ENCODE measurements at places on chromosomes 11 and 22. TPM values are rescaled to one million over a fixed set of nuclear protein-coding genes. Genes with fewer than 3 reads are reported as not detected.

OR10D3 gene
- not detected for total RNA-seq

GRCh38 chr11:77147668-77148321, 19.7 kb downstream of the MYO7A start:
- no peaks in the 10 kb centered on the region for H3K36me3 ChIP-seq
- H3K27me3 ChIP-seq, result no peaks in the 10 kb centered on the region
- DNase-seq, result no peak
- no peak overlapping the region for H3K4me3 ChIP-seq
- no peak overlapping the region for H3K27ac ChIP-seq
- no peaks in the 10 kb centered on the region for H3K4me1 ChIP-seq

- no peak for DNase-seq
- H3K27ac ChIP-seq, result peak overlapping the region; percentile 23
- peaks cover 24% of the 10 kb centered on the region for H3K4me1 ChIP-seq
- H3K27me3 ChIP-seq, result no peaks in the 10 kb centered on the region
These were observed 5.0 kb upstream of the ANO1 start for GRCh38 chr11:70072861-70073755.

MPZL2 gene
- 16.8 TPM for total RNA-seq

- no peaks in the 10 kb centered on the region for H3K4me1 ChIP-seq
- no peaks in the 10 kb centered on the region for H3K36me3 ChIP-seq
- DNase-seq, result no peak
These were observed 103.5 kb downstream of the DDX10 start for GRCh38 chr11:108768370-108768769.

TP53AIP1 gene
- not detected for total RNA-seq

EMID1 gene
- 0.51 TPM for total RNA-seq

FDXACB1 gene
- total RNA-seq, result 2.0 TPM

DNA sequence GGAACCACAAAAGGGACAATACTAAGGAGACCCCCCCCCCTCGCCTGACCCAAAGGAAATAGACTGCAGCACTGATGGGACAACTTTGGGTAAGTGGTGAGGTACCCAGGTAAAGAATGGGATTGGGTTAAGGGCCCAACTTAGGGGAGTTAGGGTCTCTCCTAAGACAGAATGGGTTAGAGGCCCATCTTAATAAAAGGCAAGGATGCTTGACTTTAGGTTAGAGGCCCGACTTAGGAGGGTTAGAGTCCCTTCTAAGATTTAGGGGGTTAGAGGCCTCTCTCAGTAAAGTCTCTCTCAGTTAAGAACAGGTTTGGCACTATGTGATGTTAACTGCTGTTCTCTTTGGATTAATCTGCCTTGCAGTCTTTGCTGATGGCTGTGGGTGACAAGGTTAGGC, 41.0 kb upstream of the DBX1 start:
- no peaks in the 10 kb centered on the region for H3K36me3 ChIP-seq
- H3K27me3 ChIP-seq, result no peaks in the 10 kb centered on the region
- no peak overlapping the region for H3K27ac ChIP-seq

TNNT3 gene
- total RNA-seq, result 16.4 TPM

DNA sequence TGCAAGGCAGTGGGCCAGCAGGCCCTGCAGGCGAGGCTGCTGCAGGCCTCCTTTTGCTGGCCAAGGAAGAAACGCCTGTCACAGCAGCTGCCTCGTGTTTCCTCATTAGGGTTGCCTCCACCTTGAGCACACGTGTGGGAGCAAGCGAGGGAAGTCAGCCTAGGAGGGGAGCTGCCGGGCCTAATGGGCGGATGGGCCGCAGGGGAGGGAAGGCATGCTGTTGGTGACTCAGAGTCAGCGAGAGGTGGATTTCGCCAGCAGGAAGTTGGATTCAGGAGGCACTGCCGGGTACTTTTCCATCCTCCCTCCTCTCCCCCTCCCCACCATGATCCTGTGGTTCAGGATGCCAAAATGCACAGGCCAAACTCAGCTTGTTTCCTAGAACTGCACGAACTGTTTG, 498.7 kb downstream of the METTL15 start:
- H3K27ac ChIP-seq, result no peak overlapping the region
- H3K4me1 ChIP-seq, result no peaks in the 10 kb centered on the region
- H3K27me3 ChIP-seq, result no peaks in the 10 kb centered on the region
- no peak for DNase-seq
- no peaks in the 10 kb centered on the region for H3K36me3 ChIP-seq

GRCh38 chr22:46675938-46676337, 55.8 kb downstream of the GRAMD4 start:
- H3K36me3 ChIP-seq, result peaks cover 34% of the 10 kb centered on the region
- no peak for DNase-seq
- no peaks in the 10 kb centered on the region for H3K27me3 ChIP-seq
- H3K4me3 ChIP-seq, result no peak overlapping the region
- H3K4me1 ChIP-seq, result no peaks in the 10 kb centered on the region

DNA sequence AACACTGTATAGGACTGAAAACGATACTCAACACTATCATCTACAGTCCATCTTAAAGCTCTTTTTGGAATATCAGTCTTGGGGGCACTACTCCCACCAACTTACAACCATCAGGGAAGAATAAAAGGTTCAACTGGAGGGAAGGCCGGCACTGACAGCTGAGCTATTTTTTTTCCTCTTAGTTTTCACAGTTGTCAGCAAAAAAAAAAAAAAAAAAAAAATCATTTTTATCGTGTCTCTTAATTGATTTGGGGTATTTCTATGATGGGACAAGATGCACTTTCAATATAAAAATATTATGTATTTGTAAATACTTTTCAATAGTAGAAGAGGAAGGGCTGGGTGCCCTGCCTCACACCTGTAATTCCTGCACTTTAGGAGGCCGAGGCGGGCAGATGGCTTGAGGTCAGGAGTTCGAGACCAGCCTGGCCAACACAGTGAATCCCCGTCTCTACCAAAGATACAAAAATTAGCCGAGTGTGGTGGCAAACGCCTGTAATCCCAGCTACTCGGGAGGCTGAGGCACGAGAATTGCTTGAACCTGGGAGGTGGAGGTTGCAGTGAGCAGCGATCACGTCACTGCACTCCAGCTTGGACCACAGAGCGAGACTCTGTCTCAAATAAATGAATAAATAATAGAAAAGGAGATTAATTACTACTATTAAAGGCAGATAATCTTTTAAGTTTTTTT, 1.5 kb downstream of the KIF18A start:
- no peaks in the 10 kb centered on the region for H3K27me3 ChIP-seq
- H3K4me3 ChIP-seq, result no peak overlapping the region
- DNase-seq, result no peak
- peaks cover 30% of the 10 kb centered on the region for H3K4me1 ChIP-seq

- no peak overlapping the region for H3K4me3 ChIP-seq
- H3K4me1 ChIP-seq, result no peaks in the 10 kb centered on the region
- H3K27ac ChIP-seq, result no peak overlapping the region
- no peaks in the 10 kb centered on the region for H3K27me3 ChIP-seq
- DNase-seq, result no peak
These were observed 1093.3 kb downstream of the BRD1 start for GRCh38 chr22:48734359-48734758.

GRCh38 chr11:60924110-60924905, at the start of gene TMEM132A:
Gene TMEM132A, plus strand, starts transcription at chr11:60924460. Its CDS starts 174 bp downstream, at chr11:60924634.
- DNase-seq, result no peak
- no peak within 1 kb of the TSS for H3K27ac ChIP-seq
- H3K4me3 ChIP-seq, result peak within 1 kb of the TSS; percentile 78
- peaks cover 5% of the 10 kb centered on the region for H3K27me3 ChIP-seq
- peaks cover 38% of the 10 kb centered on the region for H3K36me3 ChIP-seq
- H3K4me1 ChIP-seq, result peaks cover 33% of the 10 kb centered on the region

- no peak overlapping the region for H3K4me3 ChIP-seq
- peaks cover 6% of the 10 kb centered on the region for H3K4me1 ChIP-seq
- H3K27ac ChIP-seq, result no peak overlapping the region
- DNase-seq, result no peak
These were observed 108.4 kb downstream of the BLID start for GRCh38 chr11:122007601-122008071.

JHY gene
- 3.5 TPM for total RNA-seq

DKK3 gene
- 5,316 TPM for total RNA-seq

DNA sequence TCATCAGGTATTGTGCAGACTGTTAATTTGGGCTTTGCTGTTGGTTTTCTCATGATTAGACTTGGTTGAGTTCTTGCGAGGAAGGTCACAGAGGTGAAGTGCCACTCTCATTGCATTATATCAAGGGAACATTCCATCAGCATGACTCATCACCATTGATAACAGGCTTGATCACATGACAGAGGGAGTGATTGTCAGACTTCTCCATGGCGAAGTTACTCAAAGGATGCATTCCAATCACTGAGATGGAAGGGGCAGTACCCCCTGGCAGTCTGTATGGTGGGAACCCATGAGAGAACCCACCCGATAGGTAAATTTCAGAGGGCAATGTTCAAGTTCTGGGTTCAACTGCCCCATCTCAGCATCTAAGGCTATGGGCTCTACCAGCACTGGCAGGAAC, 19.4 kb upstream of the P2RY2 start:
- H3K4me3 ChIP-seq, result no peak overlapping the region
- no peaks in the 10 kb centered on the region for H3K36me3 ChIP-seq
- DNase-seq, result no peak
- no peak overlapping the region for H3K27ac ChIP-seq
- H3K27me3 ChIP-seq, result no peaks in the 10 kb centered on the region

- no peaks in the 10 kb centered on the region for H3K4me1 ChIP-seq
- H3K27ac ChIP-seq, result no peak overlapping the region
- DNase-seq, result no peak
- peaks cover 19% of the 10 kb centered on the region for H3K36me3 ChIP-seq
- no peak overlapping the region for H3K4me3 ChIP-seq
These were observed 26.4 kb downstream of the VPS37C start for GRCh38 chr11:61134801-61135257.
